Stimulated activated CD8-positive, alpha-beta memory T cell treated with anti-CD3 and anti-CD28 coated beads, Interleukin-4, amount 100 ng/mL, for 4 hours (primary cell): ENCODE measurements at places on chromosomes 1 and 21.

DNA sequence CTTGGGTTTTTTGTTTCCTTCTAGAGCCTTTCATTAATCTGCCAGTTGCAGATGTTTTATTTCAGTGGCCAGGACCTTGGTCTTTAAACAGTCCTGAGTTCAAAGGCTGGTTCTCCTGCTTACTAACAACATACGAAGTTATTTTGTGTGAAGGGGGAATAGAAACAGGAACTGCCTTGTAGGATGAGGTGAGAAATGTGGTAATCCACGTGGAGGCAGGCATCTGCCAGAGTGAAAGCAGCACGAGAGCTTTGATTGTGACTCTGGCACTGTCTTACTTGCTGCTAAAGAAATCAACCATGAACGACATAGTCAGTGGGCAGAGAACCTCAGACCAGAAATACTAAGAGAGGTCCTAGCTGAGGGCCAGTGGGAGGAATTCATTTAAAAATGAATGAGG lies 30.4 kb downstream of the TMEM63A start:
- DNase-seq, result no peak

DNA sequence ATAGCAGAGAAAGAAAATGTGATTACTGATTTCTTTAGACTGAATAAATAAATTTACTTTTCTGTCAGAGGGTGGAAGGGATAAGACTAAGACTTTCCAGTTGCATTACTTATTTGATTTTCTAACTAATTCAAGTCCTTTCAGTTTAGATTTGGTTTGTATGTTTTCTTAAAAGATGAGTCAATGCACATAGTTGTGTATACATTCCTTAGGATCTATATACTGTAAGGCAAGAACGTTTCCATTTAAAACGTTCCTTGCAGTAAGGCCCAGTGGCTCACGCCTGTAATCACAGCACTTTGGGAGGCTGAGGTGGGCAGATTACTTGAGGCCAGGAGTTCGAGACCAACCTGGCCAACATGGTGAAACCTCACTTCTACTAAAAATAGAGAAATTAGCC lies 14.5 kb upstream of the SERTAD4 start:
- DNase-seq, result no peak

- DNase-seq, result no peak
Measured at GRCh38 chr1:234212764-234213657, 160.2 kb upstream of the COA6 start.

DNA sequence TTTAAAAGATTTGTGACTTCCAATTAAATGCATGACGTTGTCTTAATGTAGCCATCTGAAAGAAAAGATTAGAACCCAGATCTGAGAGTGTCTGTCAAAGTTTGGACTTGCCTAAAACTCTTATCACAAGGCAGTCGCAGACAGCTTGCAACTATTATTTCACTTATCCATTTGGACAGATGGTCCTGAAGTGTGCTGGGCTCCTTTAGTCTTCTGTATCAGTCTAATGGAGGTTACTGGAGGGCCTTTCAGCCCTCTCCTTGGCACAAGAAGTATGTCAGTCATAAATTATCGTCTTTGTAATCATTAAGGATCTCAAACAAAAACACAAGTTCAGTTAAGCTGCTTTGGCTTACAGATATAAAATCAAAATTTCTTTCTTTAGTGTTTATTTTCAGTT lies 15.5 kb downstream of the PROX1 start:
- no peak for DNase-seq

DNA sequence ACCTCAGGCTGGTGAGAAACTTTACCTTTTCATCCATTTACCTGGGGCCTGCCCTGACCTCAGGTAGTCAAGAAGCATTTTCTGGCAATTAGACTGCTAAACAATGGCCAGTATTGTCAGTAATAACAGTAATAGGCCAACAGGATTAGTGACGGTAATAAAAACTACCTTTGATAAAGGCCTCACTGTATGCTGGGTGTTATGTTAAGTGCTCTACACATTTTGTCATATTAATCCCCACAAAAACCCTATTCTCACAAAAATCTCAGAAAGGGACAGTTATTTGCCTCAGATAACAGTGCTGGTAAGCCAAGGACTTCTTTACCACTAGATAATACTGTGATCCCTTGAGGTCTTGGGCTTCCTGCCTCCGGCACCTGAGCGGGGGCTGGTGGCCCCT lies 191.4 kb downstream of the FOXD2 start:
- DNase-seq, result no peak

DNA sequence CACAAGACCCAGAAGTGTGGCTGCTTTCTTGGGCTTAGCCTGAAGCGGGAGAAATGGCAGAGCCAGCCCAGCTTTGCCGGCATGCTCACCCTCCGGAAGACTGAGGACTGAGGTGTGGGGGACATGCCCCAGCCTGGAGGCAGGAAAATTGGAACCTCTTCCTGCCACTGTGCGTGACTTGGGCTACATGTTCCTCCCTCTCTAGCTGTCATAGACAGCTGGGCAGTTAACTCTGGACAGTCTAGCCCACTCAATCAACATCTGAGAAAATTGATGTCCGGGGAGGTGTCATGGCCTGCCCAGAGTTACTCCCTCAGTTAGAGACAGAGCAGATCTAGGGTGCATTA lies 59.7 kb downstream of the UBE2T start:
- no peak for DNase-seq

DNA sequence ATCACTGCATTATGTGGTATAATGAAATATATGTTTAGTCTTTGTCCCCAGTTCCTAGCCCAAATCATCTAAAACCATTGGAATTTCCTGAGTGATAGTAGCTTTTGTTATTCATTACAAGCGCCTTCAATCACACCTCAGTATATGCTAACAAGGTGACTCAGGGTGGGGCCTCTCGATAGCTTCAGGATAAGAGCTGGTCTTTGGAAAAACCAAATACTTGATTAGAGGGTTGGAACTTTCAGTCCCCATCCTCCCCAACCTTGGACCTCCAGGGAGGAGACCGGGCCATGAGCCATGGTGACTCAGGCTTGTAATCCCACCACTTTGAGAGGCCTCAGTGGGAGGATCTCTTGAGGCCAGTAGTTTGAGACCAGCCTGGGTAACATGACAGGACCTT lies 5.1 kb upstream of the BRDT start:
- no peak for DNase-seq

DNA sequence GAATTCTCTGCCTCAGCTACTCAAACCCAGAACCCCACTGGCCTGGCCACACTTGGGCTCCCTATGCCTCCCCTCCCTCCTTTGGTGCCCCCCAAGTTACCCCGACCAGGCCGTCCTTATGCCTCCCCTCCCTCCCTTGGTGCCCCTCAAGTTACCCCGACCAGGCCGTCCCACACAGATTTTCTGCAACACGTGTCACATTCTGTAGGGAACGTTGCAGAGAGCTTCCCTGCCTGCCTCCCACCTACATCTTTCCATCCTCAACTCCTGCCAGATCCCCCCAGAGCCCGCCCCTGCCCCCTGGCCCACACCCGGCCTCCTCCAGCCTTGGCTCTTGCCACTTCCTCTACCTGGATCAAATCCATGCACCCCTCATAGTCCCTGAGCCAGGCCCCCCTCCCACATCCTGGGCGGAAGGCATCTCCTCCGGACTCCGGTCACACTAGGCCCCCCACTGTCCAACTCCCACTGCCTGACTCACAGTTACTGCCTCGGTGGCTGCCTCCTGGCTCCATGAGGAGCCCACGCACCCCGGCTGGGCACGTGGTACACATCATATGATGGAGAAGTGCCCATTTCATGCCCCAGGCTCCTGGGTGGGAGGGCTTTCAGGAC lies 41.2 kb downstream of the KCNAB2 start:
- no peak for DNase-seq

DNA sequence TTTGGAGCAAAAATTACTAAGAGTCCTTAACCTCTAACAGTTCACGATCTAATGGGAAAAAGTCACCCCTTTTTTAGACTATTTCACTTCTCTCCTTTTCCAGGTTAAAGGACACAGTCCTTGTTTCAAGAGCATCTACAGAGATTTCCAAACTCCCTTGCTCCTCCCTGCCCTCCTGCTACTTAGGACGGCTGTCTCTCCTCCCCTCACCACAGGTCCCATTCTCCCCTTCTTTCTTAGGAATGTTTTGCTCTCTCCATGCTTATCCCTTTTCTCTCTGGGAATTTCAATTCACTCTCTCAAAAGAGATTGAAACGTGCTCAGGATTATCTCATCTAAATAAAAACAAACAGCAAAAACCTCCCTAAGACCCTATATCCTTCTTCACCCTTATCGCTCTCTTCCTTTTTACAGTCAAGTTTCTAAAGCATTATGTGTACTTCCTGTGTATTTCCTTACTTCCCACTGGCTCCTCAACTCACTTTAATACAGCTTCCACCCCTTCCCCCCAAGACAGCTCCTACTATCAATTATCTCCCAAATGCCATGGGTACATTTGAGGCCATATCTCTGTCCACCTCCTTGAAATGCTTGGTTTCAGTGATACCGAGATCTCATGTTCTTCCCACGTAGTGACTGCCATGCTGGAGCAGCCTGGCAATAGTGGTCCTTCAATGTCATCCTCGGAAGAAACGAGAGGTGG lies 43.2 kb upstream of the ZNF281 start:
- DNase-seq, result no peak

DNA sequence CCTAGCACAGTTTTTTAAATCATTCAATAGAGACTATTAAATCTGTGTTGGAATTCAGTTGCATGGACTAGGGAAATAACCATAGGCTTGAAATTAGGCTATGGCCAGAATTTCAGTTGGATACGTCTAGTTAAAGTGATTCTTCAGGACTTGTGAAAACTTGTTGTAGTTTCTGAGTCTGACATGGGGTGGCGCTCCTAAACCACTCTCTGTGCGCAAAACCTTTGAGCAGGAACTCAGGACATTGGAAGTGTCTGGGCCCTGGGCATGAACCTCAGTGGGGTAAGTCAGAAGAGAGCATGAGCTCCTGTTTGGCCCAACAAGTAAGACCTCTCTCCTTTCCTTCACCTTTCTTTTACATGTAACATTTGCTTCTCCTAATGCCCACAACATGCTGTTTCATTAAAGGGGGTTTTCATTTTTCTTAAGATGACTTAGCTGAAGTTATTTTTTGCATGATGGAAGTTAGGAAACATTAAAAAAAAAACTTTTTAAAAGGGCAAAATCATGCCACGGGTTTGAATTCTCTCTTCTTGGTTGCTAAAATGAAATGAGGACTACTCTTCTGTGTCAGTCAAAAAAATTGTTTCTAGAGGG lies 17.1 kb upstream of the CCDC190 start:
- no peak for DNase-seq

DNA sequence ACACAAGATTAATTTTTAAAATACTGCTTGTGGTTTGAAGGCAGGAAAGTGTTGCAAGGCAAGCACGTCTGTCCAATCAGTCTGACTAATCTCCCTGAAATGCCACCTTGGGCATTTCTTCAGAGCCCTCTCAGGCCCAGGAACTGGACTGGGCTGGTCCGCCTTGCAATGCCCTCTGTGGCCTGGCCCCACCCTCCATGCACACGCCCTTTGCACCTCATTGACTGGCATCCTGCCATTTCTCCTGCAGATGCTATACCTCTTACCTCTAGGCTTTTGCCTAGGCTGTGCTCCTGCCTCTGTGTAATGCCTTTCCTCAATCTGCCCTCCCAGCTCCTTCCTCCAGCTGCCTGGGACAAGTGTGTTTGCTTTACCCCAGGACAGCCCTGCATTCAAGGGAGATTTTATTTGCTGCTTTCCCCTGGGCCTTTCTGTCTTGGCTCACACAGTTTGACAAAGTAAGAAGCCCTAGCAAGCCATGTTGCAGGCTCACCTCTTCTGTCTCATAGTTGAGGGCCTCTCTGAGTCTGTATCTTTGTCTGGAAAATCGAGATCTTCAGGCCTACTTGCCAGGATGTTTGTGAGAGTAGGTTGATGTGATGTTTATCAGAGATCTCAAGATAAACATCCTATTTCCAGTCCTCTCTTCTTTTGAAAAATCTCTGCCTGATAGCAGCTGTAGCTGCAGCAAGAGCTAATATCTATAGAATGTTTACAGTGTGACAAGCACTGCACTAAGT lies 149.2 kb upstream of the JUN start:
- DNase-seq, result no peak

DNA sequence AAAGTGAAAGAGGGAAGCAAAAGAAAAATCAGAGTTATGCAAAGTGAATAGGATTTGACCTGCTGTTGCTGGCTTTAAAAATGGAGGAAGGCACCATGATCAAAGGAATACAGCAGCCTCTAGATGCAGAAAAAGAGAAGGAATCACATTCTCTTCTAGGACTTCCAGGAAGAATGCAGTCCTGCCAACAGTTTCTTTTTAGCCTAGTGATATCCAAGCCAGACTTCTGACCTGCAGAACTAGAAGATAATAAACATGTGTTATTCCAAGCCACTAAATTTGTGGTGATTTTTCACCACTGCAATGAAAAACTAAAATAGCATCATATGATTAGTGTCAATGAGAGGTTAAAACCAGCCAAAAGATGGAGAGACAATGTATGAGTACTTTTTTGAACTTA lies 101.9 kb upstream of the ADAMTS5 start:
- no peak for DNase-seq

DNA sequence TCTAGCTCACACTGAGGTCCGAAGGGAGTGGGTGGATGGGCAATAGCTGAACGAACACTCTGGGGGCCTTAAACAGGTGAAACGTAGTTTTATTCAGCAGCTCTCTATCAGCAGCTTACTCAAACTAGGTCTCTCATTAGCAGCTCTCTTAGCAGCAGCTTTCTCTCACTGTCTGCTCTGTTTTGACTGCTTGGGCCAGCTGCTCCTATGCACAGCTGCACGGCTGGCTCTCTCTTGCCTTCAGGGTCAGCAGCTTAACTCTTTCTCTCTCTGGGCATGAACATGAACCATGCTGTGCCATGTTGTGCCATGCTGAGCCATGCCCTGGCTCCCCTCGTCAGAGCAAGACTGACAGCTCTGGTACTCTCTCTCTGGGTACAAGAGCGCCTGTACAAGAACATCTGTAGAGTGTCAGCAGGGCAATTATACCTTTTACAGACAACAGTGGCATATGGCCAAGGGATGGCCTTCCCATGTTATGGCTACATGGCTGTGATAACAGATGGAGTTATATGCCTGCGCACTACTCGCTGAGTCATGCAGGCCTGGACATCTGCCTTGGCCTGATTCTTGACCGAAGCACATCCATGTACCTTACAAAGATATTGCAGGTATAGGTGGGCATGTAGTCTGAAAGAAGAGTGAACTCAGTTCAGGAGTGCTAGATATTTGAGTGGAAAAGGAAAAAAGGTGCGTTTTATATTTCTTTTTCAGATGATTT lies 152.4 kb downstream of the LEPR start:
- no peak for DNase-seq

- no peak for DNase-seq
Measured at GRCh38 chr1:178573330-178573729, 60.4 kb downstream of the TEX35 start.

GRCh38 chr1:29531596-29531995 lies 295.3 kb downstream of the PTPRU start:
- no peak for DNase-seq

DNA sequence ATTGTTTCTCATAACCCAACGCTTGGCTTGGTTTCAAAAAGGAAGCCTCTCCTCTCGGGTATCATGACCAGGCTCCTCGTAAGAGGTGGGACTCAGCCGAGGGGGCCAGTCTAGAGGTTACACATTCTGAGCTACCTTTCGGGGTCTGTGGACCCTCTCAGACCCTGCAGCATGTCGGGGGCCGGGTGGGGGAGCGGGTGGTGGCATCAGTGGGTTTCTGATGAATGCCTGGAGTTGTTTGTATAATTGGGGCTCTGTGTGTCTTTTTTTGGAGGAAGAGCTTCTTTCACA lies 229.3 kb downstream of the CAMTA1 start:
- DNase-seq, result no peak
